ENCODE measurements at places on chromosomes 5 and 9. TPM values are rescaled to one million over a fixed set of nuclear protein-coding genes. Genes with fewer than 3 reads are reported as not detected.

DNA sequence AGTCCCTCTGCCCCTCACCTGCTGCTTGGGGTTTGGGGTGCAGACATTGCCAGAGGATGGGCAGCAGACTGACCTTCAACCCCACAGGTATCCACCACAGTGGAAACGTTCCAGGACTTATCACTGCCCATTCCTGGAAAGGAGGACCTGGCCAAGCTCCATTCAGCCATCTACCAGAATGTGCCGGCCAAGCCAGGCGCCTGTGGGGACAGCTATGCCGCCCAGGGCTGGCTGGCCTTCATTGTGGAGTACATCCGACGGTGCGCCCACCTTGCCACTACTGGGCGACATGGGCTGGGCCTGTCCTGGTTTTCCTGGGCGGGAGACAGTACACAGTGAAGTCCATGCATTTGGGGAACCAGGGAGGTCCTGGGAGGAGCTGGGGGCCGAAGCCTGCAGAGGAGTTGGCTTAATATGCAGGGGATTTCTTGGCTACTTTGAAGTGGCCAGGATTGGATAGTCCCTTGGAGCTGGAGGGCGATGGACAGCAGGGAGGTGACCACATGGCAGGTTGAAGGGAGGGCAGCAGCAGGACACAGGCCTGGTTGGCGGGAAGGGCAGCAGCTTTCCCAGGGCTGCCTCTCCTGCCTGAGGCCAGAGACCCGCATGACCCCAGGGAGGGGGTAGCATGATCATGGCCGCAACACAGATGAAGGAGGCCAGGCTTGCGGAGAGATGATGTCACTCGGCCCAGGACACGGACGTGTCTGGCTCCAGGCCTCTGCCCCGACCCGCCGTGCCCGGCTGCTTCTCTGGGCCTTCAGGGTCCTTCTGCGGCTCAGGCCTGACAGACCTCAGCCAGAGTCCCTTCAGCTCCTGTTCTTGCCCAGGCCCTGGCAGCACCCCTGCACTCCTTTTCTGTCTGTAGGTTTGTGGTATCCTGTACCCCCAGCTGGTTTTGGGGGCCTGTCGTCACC, 34.6 kb downstream of the USP20 start:
- DNase-seq, result no peak

DNA sequence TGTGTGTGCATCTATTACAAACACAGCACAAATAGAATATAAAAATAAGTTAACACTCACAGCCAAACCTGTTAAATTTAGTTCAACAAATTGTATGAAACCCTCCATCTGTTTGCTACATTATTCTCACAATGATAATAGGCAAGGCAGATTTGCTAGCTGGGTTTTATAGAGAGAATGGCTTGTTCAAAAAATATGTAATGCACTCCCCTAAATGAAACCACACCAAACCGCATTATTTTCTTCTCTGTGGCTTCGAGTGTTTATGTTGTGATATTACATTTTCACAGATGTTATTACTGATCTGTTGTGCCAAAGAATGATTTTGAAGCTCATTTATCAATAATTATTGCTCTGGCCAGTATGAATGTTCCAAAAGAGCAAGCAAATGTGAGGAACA, 92.9 kb downstream of the SPATA31D1 start:
- DNase-seq, result no peak

DNA sequence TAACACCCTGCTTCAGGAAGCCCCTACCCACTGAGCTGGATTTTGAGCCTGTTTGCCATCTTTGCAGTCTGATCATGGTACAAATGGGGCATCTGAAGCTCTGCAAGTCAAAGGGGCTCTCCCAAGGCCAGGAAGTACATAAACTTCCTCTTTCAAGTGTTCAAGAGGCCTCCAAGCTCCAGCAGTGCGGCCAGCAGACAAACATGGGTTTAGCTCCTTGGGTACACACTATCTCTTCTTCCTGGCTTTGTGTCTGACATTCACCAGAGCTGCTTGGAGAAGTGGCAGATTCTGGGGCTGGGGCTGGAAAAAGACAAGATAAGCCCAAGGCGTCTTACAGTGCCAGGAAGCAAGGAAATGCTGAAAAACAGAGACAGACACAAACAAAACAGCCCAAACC, 34.1 kb downstream of the LAMC3 start:
- DNase-seq, result no peak

DNA sequence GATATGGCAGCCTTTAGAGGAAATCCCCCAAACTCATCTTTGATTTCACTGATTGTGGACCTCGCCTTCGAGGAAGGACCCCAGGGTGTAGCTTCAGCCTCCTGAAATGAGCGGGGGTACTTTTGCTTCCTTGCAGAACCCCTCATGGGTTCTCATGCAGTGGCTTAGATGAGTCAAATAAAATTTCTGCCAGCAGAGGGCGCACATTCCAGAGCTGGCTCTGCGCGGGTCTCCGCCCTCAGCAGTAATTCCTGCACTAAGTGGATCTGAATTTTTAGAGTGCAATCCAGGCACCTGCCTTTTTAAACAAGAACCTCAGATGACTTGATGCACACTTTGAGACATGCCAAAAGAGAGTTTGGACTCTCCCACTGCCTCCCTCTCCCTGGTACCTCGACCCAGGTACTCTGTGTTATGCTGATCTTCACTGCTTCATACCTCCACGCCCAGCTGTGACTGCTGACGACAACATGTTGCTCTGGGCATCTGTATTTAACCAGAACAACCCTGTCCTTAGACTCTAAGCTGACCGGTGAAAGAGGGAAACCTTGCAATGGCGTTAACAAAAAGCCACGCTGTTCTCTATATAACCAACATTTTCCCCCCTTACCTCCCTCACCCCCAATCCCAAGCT, 7.3 kb downstream of the EGFLAM start:
- DNase-seq, result peak; percentile 57

- no peak for DNase-seq
Measured at GRCh38 chr9:101376111-101376848, 8.5 kb downstream of the BAAT start.

DNA sequence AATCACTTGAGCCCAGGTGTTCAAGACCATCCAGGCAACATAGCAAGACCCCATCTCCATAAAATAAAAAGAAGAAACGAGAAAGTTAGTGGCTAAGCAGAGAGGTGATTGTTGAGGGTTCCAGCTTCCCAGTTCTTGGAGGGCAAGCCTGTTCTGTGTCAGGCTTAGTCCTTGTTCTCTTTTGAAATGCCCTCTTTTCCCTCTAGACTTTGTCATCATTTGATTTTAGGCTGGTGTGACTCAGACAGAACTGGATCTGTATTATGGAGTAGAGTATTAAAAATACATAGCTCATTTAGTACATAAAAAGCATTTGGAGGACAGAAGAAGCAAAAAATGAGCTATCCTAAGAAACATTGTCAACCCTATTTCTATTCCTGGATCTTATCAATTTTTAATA, 159.4 kb downstream of the CD180 start:
- no peak for DNase-seq

The BNC2 gene
- 100.0 TPM for total RNA-seq

- no peak for DNase-seq
Measured at GRCh38 chr5:166992874-166993722, 1298.3 kb upstream of the WWC1 start.

DNA sequence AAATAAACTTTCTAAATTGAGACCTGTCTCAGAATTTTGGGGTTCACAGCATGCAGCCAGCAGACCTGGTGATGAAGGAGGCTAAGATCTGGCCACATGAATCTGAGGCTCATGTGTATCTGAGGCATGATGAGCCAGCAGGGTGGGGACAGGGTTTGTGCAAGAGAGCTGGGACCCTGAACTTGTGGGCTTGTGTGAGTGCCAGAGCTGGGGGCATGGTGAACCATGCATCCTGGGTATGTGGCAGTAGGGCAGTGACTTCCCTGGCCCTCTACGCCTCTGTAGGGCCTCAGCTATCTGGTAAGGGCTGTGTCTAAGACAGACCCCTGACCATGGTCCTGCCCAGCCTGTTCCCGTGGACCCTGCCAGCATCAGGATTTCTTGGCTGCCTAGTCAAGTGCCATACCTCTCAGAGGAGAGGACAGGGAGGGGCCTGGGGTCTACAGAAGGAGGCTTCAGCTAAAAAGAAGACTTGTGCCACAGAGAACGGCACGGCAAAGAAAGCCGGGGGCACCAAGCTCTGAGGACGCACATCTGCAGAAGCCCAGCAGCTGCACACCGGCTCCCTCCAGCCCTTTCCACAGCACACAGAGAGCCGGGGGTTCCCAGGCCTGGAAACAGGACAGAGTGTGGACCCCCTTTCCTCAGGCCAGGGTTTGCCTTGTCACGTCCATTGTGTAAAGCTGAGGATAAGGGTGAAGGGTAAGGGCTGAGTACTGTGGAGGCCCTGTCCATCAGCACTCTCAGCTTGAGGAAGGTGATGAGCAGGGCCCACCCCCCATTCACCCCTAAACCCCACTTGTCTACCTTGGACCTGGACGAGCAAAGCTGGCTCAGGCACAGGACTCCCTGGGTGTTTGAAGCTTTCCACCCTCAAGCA, 130.1 kb downstream of the MRPL36 start:
- DNase-seq, result no peak

The TAF11L5 gene
- total RNA-seq, result not detected

- DNase-seq, result no peak
Measured at GRCh38 chr5:153504726-153505125, 14.3 kb downstream of the GRIA1 start.

- no peak for DNase-seq
Measured at GRCh38 chr5:102818345-102818744, 63.2 kb downstream of the PAM start.

- no peak for DNase-seq
Measured at GRCh38 chr9:81080900-81081299, 608.4 kb downstream of the TLE1 start.

GRCh38 chr9:79858508-79858907, 286.7 kb downstream of the TLE4 start:
- DNase-seq, result no peak

- no peak for DNase-seq
Measured at GRCh38 chr5:131899686-131900085, 45.8 kb downstream of the MEIKIN start.

The IFNE gene
- not detected for total RNA-seq

The PCDHA2 gene
- not detected for total RNA-seq

DNA sequence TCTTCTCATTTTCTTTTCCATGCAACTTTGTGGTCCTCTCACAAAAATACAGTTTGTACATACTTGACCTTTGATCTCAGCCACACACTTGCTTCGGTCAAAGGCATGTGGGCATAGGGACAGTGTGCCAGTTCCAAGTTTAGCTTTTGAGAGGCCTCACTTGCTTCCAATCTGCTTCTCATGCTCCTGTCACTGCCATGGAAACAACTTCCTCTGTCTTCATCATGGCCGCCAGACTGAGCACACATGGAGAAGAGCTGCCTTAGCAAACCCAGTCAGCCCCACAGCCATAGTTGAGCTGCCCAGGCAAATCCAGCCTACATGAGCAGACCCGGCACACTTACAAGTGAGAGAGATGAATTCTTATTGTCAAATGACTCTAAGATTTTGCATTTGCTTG, 138.2 kb upstream of the TUSC1 start:
- no peak for DNase-seq

GRCh38 chr9:133788819-133789717, 50.9 kb upstream of the SARDH start:
- DNase-seq, result peak; percentile 66

DNA sequence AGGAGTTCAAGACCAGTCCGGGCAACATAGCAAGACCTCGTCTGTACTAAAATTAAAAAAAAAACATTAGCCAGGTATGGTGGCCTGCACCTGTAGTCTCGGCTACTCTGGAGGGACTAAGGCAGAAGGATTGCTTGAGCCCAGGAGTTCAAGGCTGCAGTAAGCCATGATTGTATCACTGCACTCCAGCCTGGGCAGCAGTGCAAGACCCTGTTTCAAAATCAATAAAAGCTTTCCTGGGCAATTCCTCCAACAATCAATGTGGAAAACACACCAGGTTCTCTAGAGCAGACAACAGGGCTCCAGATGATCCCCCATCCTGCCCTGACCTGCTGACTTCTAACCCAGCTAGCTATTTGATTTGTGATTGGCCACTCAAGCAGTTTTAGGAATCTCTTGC, 1.2 kb downstream of the AK8 start:
- no peak for DNase-seq

DNA sequence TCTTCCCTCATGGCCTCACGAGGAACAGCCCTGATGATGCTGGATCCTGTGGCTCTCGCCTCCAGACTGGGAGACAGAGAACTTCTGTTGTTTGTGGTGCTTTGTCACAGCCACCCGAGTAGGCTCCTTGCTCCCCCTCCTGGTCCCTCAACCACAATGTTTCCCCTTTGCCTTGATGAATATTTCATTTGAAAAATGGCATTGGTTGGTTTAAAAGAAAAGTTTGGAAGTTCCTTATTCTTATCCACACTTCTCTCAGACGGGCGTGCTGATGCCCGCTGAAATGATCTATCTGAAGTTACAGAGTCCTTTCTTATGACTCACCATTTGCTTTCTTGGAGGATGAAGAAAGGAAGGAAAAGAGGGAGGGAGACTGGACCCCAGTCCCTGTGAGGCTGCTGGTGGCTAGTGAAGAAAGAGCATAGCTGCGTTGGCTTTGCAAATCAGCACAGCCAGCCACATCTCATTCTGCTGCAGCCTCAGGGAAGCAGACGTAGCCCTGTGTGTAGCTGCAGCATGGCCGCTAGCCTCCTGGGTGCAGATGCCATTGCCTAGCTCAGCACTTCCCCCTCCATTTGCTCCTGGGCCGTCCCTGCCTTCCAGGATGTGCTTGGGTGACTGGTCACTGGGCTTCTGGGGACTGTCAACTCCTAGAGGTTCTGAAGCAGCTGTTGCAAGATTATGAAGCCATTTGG, 185.9 kb downstream of the ERCC6L2 start:
- peak; percentile 59 for DNase-seq

DNA sequence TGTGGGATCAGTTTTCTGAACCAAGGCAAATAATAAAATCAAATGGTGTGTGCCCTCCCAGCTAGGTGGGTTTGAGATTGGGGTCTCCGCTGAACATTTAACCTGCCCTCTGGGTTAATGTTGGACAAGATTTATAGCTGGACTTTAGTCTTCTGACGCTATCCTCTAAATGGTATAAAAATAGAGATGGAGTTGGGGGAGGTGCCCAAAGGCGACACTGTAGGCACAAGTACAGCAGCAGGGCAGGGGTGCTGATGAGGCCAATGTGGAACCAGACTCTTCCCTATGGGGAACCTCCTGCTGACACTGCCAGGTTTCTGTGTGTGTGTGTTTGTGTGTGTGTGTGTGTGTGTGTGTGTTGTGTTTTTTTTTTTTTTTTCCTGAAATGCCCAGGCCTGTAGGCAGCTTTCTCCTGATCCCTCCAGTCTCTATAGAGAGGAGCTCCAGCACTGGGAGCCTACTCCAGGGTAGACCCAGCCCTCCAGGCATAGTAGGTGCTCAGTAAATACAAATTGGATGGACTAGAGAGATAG, 37.9 kb downstream of the PCDH1 start:
- no peak for DNase-seq

DNA sequence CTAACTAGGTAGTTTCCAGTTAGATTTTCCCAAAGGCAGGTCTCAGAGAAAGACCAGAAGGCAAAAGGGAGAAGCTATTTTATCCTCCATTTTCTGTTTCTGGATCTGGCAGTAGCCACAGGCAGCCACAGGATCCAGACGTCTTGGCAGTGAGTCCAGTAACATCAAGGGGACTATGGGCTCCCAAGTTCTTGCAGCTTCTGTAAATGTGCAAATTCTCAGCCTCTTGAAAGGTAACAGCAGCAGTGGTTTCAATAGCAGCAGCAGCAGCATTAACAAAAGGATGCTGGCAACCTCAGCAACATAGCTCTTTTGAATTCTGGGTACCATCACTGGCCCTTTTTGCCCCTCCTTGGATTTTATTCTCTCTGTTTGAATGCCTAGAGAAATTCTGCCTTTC, 27.1 kb upstream of the IL33 start:
- no peak for DNase-seq

GRCh38 chr5:177304392-177305119, 957 bp downstream of the PRELID1 start:
- DNase-seq, result no peak

The MEF2C gene
- 53.7 TPM for total RNA-seq

- no peak for DNase-seq
Measured at GRCh38 chr9:127084076-127085039, 38.1 kb downstream of the ANGPTL2 start.

The CANX gene
- total RNA-seq, result 446 TPM

The WDR38 gene
- not detected for total RNA-seq

Measured in left cardiac atrium (tissue), 4 donors.